ENCODE measurements at places on chromosomes 3 and 15. TPM values are rescaled to one million over a fixed set of nuclear protein-coding genes. Genes with fewer than 3 reads are reported as not detected.

GRCh38 chr3:119356646-119357045 lies 62.5 kb downstream of the ARHGAP31 start:
- no peak for DNase-seq

The TBC1D23 gene
- total RNA-seq, result 61.9 TPM

DNA sequence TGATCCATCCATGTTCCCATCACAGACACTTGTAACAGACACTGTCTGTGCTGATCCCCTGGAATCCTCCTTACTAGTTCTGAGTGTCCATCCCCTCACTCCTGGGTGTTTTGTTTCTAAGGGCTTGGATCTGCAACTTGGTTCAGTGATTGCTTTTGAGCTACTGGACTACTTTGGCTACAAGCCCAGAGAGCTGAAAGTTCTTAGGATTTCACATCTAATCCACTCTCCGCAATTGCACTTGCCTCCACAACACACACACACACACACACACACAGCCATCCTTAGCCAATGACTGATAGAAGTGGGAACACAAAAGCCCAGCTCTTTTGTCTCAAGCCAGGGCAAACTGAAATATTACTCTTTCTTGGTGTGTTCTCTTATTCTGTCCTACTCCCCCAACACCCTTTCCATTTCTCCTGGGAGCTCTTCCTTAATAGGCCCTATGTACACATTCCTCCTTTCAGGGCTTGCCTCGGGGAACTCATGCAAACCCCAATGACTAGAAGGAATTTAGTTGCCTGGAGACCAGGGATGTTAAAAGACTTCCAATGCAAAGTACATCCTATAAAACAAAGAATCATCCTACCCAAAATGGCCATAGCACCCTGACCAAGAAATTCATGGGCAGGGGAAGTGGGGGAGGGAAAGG lies 206.1 kb upstream of the UBE2E2 start:
- no peak for DNase-seq

DNA sequence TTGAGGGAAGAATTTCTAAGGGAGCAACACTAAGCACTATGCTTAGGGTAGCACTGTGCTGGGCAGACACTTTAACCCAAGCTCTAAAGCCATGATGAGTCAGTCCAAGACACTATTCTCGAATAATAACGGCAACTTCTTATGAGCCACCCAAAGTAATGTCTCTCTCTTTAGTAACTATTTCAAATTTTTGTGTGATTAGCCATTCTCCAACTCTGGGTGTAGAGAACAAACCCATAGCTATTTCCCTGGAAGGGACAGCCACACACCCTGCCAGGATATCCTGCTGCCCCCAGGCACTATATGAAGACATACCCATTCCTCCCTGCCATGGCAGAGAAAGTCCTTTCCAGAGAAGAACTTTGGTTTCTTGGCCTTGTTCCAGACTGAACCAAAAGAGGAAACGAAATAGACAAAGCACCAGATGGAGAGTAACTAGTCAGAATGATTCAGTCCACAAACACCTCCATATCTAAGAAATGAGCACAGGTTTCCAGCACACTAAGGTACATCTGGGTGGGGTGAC lies 384.9 kb upstream of the THBS1 start:
- DNase-seq, result no peak

The PCOLCE2 gene
- 10.8 TPM for total RNA-seq
